ENCODE measurements at places on chromosomes 11 and 22. TPM values are rescaled to one million over a fixed set of nuclear protein-coding genes. Genes with fewer than 3 reads are reported as not detected.
A peak's percentile ranks its signal among the peaks of the same experiment; 100 is the strongest.

The SMTNL1 gene
- not detected for total RNA-seq

The HEPACAM gene
- total RNA-seq: 0.68 TPM

The SMIM35 gene
- total RNA-seq: 0.13 TPM

DNA sequence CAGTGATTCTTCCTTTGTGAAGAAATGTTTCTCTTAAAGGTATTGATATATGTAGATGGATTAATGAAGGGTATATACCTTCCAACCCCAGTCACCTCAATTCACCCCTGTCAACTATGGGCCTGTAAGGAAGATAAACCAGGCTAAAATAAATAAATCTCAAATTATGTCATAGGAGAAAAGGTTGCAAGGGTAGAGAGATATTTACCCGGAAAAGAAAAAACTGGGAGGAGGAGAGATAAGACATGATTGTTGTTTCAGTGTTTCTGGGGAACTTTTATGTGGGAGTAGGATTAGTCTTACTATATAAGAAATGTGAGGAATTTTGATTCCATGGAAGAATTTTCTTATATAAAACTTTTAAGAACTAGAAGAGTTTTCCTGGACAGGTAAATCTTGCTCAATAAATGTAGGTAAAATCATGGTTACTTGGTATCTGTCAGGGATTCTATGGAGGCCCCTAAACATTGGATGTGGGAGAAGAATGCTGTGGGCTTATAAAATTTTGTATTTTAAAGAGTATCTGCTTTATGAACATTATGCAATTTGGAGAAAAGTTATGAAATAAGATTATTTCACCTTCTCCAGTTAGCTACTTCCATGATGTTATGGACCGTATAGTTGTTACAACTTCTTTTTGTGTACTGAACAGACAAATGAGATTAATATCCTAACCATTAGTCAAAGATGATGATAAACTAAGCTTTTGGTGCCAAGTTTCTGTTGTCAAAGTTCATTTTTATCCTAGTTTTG is 6.4 kb downstream of the YAP1 start:
- no peak for DNase-seq

The PRR5 gene
- total RNA-seq: 27.6 TPM

DNA sequence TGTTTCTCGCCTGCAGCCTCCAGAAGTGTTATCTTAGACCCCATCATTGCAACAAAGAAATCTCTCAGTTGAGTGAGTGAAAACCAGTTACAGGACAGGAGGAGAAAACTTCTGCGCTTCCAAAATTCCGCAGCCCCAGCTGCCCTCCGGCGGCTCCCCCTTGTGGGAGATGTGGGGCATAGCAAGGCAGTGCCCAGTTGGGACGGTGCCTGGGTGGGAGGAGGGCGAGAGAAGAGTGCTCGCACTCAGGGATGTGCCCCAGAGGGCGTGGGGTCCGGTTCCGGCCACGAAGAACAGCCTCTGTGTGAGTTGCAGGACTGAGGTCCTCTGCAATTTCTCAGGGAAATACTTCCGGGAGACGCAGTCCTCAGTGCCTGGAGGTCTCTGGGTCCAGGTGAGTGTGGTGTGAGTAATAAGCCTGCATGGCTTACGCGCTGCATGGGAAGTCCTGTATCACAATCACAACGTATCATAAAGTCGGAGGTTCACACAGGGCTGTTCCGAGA is 87.0 kb upstream of the BLID start:
- DNase-seq: peak; percentile 72

The UPB1 gene
- 0.26 TPM for total RNA-seq

DNA sequence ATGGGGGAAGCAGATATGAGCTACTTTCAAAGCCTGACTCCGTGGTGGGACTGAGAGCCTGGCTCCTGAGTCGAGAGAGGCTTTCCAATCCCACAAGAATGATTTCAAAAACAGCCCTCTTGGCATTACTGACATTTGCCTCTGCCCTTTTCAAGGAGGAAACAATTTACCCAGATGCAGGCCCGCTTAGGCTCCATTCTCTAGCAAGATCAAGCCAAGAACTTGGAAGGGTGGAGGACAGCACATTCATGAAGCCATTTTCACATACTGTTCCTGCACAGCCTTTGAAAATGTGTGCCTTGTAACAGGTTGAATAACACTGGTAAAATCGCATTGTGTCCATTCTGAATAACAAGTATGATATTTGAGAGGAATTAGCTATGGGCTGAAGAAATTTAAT is 58.2 kb upstream of the EED start:
- DNase-seq: no peak

Measured in ureter (tissue), 1 donor.